Cardiac fibroblast (primary cell): ENCODE measurements at places on chromosomes 5 and 9.

- DNase-seq, result no peak
These were observed 90.6 kb upstream of the MIER3 start for GRCh38 chr5:57042524-57042931.

DNA sequence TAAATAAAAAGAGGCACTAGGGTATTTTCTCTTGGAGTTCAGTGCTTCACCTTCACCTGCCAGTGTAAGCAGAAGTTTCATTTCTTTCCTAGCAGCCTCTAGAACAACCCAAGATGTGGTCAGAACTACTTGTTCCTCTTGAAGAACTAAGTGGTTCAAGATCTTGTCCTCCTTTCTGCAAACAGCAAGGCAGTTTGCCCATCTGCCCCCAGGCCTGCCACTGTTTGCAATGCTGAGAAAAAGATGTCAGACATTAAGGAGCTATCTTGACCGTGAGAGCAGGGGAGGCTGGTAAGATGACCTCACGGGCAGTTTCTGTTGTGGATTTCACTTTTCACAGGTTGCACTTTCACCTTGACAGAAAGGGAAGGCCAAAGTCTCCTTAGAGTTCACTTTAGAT lies 52.0 kb upstream of the KLF4 start:
- no peak for DNase-seq

DNA sequence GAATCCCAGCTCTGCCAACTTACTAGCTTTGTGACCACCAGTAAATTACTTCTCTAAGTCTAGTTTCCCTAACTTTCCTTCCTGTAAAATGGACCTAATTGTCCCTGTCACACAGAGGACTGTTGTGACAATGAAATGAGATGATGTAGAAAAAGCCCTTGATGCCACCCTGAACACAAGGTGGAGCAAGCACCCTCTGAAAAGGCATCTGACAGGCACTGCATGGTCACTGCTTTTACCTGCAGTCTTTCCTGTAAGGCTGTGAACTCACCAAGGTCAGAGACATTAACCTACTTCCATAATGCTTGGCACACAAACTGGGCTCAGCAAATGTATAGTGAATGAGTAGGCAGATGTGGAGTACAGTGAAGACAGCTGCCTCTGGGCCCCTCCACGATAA lies 6.1 kb downstream of the SLC31A2 start:
- no peak for DNase-seq

DNA sequence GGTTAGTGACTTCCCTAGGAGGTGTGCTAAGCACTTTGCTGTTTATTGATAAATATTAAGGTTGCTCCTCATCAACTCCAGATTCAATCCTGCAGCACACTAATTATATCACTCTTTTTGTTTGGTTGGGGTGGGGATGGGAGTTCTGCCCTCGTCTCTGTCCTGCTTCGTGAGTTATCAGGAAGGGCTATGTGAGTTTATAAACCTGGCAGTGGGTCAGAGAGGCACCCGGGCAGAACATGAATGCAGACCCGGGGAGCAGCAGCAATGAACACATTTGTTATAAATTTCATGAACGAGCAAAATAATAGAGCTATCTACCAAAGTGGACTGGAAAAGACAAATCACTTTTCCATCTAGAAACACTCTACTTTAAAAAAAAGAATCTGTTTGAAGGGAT lies 125.5 kb upstream of the WWC1 start:
- no peak for DNase-seq

GRCh38 chr9:103617046-103617445 lies 477.1 kb upstream of the SMC2 start:
- no peak for DNase-seq

DNA sequence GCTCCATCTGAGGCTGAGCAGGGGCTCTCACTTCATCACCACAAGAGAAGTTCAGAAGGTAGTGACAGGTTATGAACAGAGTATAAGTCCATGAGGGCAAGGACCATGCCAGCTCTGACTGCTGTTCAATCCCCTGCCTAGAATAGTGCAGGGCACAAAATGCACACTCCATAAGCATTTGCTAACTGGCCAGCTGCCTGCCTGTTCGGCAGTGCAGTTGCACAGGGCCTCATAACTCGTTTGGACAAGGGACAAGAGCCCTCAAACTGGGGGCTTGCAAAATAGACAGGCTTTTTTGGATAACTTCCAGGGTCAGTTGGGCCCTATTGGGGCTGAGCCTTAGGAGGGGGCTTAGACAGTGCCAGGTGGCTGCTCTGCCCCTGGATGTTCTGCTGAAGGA lies 21.1 kb downstream of the SPARC start:
- DNase-seq, result no peak

GRCh38 chr5:127746756-127747155 lies 43.6 kb downstream of the CCDC192 start:
- DNase-seq, result peak; percentile 56

GRCh38 chr9:133547116-133547515 lies 12.6 kb downstream of the ADAMTSL2 start:
- DNase-seq, result no peak

GRCh38 chr9:19371942-19372341 lies 8.1 kb downstream of the RPS6 start:
- DNase-seq, result no peak

DNA sequence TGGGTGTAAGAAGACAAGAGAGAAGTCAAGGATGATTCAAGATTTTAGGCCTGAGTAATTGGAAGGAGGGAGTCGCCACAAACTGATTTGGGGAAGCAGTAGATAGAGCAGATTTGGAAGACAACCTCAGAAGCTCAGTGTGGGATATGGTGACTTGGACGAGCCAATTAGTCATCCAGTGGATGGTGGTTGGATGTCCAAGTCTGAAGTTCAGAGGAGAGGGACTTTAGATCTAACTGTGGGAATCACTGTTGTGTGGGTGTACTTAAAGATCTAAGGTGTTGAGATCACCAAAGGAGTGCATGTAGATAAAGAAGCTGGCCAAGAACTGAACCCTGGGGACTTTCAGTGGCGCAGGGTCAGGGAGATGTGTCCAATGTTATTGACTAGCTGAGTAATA lies 2.2 kb downstream of the IDNK start:
- DNase-seq, result no peak
